Stimulated activated CD4-positive, alpha-beta T cell treated with anti-CD3 and anti-CD28 coated beads, Interleukin-1b, Interleukin-23, amount 100 ng/mL, for 1 hour (primary cell): ENCODE measurements at places on chromosomes 1 and 21.

- DNase-seq = no peak
These were observed 26.0 kb upstream of the SLC6A9 start for GRCh38 chr1:44057293-44057692.

- DNase-seq = no peak
These were observed 74.2 kb downstream of the PTPRC start for GRCh38 chr1:198713081-198713480.

GRCh38 chr1:198498103-198498385, 42.4 kb downstream of the ATP6V1G3 start:
- no peak for DNase-seq

GRCh38 chr1:200886594-200886993, 8.1 kb upstream of the INAVA start:
- no peak for DNase-seq

DNA sequence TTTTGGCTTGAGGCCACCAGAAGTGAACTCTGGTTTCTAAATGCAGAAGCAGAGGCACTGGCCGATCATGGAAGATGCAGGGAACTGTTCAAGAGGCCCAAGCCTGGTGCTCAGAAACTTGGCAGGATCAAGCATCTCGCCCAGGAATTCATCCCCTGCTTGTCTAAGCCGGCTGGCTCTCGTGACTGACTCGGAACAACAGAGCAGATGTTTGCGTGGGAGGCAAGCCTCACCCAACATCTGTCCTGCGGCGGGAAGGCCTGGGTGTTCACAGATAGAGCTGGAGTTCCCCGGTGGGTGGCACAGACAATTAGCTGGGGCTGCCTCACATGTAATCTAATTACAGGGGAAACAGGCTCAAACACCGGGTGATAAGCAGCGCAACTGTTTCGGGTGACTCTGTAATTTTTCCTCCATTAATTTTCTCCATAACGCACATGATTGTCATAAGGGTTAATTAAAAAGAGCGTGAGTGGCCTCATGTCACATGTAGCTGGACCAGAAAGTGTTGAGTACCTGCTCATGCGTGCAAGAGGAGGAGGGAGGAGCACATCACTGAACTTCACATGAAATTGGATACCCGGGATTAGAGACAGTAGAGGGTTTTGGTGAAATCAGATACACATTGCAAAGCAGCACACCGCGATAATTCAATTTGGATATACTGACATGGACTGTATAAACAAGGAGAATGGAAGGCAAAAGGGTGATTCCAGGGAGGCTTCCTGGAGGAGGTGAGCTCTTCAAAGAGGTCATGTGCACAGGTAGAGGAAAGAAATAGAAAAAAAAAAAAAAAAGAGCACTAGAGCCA, 180.0 kb downstream of the ETS2 start:
- no peak for DNase-seq

DNA sequence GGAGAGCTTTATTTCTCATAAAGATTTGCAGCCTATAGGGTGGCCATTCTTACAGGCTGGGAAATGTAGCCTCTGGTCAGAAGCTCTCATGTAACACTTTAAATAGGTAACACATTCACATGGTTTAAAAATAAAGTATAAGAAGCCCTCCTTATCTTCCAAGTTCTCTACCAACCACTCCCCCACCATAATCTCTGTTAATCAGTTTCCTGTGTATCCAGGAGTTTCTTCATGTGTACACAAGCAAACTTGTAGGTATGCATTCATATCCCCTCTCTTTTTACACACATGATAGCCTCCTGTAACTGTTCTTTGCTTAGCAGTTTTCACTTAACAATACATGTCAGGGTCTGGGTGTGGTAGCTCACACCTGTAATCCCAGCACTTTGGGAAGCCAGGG, 4.9 kb upstream of the STMN1 start:
- DNase-seq = no peak

GRCh38 chr1:203652724-203653461, 26.3 kb downstream of the ATP2B4 start:
- no peak for DNase-seq

DNA sequence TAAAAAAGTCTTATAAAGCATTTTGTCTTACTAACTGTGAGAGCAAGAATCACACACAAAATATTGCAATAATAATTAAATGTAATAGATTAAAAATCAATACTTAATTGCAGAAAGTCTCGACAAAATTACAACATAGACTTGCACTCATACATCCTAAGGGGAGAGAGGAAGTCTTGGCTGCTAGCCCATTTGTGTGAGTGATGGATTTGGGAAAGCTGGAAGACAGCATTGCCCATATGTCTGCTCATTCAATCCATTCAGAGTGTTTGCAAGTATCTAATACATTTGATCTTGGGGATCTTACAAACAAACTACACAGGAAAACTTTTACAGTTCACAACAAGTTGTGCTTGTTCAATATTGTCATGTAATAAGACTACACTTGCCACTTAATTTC, 140.5 kb downstream of the COL11A1 start:
- no peak for DNase-seq

DNA sequence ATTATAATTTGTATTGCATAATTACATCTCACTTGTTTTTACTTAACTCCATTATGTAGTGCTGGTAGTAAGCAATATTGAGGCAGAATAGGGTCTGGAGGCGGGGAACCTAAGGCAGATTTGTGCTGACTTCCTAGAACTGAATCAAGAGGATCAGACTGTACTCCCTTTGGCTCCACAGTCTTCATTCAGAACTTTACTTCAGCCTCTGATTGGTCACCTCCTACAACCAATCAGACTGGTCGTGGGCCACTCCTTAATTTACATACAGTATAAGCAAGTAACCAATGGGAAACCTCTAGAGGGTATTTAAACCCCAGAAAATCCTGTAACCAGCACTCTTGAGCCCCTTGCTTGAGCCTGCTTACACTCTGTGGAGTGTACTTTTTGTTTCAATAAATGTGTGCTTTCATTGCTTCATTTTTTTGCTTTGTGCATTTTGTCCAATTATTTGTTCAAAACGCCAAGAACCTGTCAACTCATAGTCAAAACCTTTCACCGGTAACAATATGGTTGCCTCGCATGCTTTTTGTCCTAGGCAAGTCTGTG, 31.6 kb downstream of the ZBTB8OS start:
- DNase-seq = no peak

GRCh38 chr1:67103548-67103947, 31.2 kb downstream of the C1orf141 start:
- no peak for DNase-seq

- no peak for DNase-seq
These were observed 19.8 kb downstream of the ERRFI1 start for GRCh38 chr1:8006037-8006963.
